Stimulated activated CD4-positive, alpha-beta T cell treated with anti-CD3 and anti-CD28 coated beads, Interleukin-15, amount 100 ng/mL, for 48 hours (primary cell): ENCODE measurements at places on chromosomes 12 and 14.

DNA sequence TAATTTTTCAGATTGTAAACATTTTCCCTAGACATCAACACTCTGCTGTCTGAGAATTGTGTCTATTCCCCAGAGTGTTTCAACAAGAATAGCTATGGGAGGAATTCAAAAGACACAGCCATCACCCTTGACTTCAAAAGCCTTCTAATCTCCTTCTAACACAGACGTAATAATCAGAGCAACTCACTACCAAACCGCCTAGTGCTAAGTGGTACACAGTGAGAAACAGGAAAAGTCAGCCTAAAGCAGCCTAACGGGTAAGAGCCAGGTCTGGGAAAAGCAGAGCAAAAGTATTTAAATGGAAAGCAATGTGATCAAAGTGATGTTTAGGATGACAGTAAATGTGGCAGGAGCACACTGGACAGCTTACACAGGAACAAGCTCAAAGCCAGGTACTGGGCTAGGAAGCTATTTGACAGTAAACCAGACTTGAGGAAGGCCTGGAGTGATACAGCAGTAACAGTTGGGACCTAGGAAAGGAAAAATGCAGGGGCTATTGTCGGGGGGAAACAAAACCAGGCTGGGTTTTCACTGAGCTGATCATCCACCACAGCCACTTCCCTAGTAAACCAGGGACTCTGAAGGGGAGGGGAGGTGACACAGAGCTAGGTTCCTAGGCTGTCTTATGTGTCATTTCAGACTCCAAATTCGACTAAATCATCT lies 29.4 kb downstream of the CORO1C start:
- no peak for DNase-seq

DNA sequence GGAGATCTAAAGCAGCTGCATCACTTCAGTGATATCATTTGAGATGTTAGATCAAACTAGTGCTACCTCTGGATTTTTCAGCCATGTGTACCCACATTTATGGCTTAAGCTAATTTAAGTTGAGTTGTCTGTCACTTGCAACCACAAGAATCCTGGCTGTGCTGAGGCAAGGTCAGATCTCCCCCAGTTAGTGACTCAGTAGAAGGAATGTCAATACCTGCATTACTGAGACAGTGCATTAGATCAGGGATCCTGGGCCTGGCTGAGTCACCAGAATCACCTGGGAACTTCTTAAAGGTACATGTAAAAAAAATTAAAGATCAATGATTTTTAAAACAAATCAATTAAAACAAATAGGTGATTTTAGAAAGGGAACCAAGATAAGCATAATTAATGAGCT lies 84.6 kb upstream of the GRIN2B start:
- DNase-seq, result no peak

- DNase-seq, result no peak
Measured at GRCh38 chr12:57866308-57867019, 19.9 kb upstream of the CTDSP2 start.

GRCh38 chr14:84202486-84202885 lies 1327.5 kb upstream of the FLRT2 start:
- DNase-seq, result no peak

DNA sequence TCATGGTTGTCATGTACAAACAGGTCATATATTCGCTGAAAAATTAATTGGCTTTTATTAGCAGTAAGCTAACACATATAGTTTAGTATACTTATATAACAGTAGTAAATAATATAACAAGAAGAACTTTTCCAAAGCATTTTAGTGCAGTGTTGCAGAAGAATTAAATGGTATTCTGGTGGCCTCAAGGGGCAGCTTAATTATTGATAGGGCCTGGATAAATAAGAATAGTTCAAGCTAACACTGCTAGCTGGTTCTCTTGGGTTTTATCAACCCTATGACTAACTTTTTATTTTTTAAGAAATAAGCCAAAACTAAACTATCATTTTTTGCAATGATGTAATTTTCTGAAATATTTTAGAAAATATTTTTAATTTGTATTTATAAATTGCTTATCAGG lies 152.1 kb downstream of the SRGAP1 start:
- DNase-seq, result no peak

DNA sequence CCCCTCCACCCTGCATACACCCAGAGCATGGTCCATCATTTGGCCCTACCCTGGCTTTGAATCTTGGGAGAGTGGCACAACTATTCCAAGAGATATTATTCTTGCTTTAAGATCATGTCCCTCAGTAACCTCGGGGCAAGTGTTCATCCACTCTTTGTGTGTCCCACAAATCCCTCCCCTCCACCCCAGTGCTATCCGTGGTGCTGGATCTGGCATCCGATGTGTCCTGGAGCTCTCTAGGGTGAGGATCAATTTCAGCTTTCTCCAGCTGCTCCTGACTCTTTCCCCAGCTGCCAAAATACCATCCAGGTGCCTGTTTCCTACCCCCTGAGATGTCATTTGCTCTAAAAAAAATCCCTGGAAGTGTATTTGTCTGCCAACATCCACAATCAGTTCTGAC lies 64.8 kb upstream of the CMKLR1 start:
- DNase-seq, result no peak

DNA sequence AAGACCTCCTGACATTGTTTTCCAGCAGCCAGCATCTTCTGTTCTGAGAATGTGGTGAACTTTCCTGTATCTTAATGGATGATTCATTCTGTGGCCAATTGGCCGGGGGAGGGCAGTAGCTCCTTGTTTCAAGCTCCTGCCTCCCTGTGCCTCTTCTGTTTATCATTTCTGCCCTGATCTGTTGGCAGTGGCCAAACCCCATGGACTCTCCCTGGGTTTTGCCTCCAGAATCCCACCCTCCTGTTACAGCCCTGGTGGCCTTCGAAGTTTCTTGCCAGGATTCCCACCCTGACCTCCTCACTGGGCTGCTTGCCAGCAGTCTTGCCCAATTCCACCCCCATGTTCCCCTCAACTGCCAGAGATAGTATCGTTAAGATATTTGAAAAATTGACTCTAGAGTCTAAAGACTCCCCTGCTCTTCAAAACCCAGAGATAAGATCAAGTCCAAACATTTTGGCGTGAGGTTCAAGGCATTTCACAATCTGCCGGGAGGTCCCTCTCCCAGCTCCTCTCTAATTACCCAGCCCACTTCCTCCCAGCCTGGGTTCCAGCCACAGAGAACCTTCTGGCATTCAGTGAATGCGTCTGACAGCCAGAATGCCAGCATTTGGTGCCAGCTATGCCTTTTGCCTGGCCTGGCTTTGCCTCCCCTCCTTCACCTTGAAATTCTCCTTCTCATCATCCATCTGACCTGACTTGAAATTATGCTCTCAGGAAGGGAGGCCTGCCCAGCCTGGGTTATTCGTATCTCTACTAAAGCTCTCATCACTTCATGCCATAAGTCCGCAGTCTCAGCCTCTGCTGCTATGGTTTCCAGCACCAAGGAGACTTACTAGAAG lies 37.7 kb upstream of the TXNRD1 start:
- no peak for DNase-seq

DNA sequence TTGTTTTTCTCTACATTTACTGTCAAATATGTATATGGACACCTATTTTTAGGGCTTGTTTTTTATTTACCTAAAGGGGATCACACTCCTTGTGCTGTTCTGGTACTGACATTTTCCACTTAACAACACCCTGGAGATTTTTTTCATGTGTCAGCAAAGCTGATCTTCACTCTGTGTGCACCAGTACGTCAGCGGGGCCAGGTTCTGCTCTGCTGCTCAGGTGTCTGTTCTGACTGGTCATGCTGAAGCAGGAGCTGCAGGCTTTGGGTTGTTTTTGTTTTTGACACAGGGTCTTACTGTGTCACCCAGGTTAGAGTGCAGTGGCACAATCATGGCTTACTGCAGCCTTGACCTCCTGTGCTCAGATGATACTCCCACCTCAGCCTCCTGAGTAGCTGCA lies 81.9 kb upstream of the CCND2 start:
- no peak for DNase-seq

GRCh38 chr12:54859502-54859901 lies 5.2 kb downstream of the MUCL1 start:
- no peak for DNase-seq

DNA sequence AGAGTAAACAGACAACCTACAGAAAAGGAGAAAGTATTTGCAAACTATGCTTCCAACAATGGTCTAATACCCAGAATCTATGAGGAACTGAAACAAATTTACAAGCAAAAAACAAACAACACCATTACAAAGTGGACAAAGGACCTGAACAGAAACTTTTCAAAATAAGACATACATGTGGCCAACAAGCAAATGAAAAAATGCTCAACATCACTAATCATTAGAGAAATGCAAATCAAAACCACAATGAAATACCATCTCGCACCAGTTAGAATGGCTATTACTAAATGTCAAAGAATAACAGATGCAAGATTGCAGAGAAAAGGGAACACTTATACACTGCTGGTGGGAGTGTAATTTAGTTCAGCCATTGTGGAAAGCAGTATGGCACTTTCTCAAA lies 125.8 kb downstream of the C12orf42 start:
- no peak for DNase-seq

DNA sequence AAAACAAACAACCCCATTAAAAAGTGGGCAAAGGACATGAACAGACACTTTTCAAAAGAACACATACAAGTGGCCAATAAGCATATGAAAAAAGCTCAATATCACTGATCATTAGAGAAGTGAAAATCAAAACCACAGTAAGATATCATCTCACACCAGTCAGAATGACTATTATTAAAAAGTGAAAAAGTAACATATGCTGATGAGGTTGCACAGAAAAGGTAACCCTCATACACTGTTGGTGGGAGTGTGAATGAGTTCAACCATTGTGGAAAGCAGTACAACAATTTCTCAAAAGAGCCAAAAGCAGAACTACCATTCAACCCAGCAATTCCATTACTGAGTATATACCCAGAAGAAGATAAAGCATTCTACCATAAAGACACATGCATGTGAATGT lies 18.2 kb downstream of the PDE6H start:
- DNase-seq, result no peak

GRCh38 chr12:39628836-39629235 lies 9.2 kb upstream of the ABCD2 start:
- DNase-seq, result no peak

GRCh38 chr12:120121766-120122293 lies 5.3 kb upstream of the RAB35 start:
- DNase-seq, result no peak
